Hindlimb muscle (tissue), 1 donor: ENCODE measurements at places on chromosomes 1 and 21.

DNA sequence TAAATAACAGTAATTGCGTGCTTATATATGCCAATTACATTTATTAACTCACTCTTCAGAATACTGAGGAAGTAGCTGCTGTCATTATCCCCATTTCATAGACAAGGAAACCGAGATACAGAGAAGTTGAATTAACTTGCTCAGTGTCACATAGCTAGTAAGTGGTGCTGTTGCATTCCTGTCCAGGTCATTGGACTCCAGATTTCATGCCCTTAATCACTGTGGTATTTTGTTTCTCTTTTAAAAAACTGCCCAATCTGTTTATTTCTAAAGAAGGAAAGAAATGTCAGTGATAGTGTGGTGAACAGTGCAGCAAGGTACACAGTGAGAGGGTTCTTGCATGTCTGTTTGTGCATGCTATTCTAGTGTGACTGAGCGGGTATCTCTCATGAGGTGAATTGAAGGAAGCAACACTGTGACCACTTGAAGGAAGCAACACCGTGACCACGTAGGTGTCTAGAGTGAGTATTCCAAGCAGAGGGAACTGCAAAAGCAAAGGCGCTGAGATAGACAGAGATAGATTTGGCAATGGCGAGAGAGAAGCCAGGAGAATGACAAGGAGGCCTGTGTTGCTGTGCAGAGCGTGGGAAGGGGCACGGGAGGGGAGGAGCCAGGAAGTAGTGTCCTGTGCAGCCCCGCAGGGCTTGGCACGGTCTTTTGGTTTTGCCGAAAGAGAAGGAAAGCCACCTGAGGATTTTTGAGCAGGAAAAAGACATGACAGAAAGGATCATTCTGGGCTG is 95.9 kb downstream of the CAMTA1 start:
- DNase-seq, result no peak

DNA sequence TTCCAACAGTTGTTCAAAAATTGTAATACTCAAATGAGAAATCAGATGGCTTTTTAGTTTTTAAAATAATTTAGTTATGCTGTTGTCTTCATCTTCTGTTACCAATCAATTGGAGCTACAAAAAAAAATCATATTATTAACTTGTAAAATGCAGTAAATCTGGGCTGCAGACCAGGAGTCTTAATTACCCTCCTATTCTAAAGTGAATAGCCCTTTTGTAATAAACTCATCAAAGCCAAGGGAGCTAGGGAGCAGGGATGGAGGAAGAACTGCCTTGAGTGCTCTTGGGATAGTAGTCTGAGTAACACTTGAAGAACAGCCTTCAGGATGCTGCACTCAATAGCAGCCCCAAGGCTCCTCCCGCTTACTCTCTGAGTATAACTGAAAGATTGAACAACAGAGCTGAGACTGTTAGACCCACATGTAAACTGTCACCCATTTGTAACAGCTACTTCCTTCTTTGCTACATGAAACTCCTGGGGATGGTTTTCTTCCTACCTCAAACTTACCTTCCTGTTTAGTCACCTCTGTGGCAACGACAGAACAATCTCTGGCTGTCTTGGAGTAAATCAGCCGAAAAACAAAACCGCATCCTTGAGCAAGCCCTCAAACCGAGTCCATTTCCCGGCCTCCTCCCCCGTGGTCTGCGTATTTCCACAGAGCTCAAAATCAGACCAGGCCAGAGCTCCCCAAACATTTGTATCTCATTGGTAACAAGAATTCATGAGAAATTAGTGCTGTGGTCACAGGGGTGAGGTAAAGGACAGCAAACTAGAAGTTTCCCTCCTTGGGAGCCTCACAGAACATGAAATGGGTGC is 55.9 kb downstream of the CD58 start:
- no peak for DNase-seq

DNA sequence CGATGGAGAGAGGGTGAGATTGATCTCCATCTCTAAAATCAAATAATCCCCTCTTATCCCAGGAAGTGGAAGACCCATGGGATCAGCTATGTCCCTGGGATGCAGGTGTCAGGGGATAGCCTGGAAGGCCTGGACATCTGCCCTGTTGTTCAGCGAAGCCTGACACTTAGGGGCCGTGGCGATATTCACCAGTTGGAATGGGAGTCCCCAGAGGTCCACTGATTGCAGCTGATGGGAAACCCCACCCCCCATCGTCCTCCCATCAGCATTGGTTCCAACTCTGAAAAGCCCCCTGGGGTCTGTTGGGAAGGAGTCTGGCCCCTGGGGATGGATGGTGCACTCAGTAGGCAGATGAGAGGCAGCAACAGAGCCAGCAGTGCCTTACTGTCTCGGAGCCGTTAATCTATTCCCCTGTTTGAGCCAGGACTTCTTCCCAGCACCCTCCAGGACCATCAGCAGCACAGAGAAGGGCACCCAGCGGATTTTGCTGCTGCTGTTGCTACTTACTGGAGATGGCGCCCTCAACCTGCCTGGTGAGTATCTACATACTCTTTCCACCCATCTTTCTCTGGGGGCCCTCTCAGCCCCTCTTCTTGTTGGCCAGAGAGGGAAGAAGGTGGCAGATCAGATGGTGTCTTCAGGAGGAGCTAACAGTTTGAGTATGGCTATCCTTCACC is 13.4 kb downstream of the CATSPER4 start:
- DNase-seq, result no peak

DNA sequence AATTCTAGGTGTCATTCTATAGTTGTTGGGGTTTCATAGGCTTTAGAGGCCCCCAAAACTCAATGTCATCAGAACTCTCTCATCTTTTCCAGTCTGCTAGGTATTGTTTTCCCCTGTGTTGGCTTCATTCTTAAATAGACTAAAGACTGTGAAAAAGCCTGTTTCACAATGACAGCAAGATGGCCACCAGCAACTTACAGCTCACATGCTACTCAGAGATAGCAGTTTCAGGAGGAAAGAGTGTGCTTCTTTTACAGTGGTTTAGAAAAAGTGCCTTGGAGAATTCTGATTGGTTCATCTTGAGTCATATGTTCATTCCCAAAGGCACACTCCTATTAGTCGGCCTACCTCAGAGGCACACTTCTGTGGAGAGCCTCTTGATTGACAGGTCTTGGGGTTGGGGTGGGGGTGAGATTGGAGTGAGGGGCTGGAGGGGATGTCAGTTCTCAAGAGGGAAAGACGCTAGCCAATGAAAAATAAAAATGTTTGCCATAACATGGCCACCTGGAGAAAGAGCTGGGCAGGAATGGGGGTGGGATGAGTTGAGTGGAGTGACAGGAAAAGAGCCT is 8.5 kb downstream of the IL23R start:
- DNase-seq, result no peak

GRCh38 chr21:41921021-41921420 is 32.8 kb downstream of the C2CD2 start:
- DNase-seq, result no peak

DNA sequence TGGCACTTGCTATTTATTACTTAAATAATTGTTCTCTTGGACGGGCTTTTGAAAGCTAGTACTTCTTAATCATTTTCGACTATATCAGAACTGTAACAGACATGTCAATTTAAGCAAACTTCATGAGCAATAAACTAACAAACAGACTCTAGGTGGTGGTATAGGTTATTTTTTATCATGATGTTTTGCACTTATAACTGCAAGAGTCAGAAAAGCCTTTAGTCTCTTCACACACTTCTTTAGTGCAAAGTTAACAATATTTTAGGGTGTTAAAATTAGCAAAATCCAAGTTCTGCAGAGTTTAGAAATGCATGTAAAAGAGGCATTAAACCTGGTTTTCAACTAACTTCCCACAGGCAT is 2.2 kb downstream of the NRIP1 start:
- DNase-seq, result no peak

DNA sequence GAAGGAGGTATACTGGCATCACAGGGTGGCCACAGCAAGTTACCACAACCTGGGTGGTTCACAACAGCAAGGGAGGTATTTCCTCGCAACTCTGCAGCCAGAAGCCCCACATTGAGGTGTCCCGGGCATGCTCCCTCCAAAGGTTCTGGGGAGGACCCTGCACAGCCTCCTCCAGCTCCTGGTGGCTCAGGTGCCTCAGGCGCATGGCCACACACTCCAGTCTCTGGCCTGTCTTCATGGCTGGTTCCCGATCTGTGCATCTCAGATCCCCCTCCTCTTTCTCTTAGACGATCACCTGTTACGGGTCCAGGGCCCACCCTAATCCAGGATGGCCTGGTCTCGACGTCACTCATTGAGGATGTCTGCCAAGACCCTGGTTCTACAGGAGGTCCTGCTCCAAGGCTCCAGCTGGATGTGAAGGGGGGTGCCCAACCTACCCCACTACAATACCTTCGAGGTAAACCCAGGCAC is 6.7 kb upstream of the ARF1 start:
- DNase-seq, result no peak

- DNase-seq, result no peak
Observed at GRCh38 chr1:213247038-213247437, 196.0 kb downstream of the RPS6KC1 start.

DNA sequence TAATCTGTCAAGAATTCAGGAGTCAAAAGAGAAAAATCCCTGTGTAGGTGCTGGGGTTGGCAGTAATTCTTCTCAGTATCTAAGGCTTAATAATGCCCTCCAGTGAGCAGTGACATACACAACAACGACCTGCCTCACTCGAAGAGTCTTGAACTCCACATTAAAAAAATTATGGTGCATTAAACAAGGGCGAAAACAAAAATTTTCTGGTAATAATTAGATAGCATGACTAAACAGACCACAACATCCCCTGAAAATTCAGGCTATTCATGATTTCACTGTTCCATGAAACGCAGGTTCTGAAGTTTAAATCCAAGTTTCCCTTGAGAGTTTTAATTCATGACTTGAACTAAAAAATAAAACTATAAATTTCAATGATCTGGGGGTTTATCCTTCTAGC is 5.1 kb downstream of the SRSF4 start:
- DNase-seq, result no peak

DNA sequence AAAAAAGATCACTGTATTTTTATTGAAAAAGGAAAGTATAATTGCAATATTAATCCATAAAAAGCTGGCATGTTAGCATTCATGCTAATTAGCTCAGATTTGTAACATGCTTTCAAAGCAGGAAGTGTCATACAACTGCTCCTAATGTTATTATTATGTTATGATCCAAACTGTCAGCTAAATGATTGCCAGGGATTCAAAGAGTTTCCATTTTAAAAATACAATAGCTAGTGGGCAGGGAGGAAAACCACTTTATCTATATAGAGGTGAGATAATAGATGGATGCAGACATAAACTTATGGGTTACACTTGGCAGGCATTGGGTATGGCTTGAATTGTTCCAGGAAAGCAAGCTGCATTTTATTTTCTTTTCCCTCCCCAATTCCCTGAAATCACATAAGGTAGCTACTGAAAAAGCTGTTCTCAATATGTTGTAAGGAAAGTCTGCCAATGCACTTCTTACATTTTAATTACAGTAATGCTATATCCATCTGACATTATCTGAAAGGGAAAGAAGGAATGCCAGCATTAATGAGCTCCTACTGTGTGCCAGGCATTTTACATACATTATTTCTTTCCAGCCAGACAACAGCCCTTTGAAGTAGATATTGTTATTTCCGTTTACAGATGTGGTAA is 9.8 kb upstream of the MYSM1 start:
- DNase-seq, result no peak

DNA sequence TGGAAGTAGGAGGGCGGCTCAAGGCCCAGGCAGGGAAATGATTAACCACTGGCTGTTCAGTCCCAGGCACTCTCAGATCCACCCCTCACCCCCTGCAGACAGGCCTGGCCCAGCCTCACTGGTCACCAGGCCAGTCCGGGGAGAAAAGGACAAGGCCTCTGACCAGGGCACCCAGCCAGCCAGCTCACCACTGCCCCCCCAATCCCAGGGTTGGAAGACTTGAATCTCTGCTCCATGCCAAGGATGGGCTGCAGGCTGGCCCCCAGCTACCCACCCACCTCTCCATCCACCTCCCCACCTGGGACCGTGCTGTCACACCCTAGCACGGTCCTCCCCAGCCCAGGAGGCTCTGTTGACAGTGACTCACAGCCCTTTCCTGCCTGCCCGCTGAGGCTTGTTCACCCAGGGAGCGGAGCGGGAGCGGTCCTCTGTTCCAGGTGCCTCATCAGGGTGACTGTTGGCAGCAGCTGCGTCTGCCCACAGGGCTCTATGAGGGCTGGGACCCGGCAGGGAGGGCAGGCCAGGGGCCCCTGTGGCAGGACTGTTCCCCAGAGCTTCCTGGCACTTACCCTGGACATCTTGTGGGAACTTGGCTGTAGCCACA is 2.2 kb downstream of the LAD1 start:
- DNase-seq, result no peak

- no peak for DNase-seq
Observed at GRCh38 chr1:17932164-17932563, 175.4 kb upstream of the IGSF21 start.

DNA sequence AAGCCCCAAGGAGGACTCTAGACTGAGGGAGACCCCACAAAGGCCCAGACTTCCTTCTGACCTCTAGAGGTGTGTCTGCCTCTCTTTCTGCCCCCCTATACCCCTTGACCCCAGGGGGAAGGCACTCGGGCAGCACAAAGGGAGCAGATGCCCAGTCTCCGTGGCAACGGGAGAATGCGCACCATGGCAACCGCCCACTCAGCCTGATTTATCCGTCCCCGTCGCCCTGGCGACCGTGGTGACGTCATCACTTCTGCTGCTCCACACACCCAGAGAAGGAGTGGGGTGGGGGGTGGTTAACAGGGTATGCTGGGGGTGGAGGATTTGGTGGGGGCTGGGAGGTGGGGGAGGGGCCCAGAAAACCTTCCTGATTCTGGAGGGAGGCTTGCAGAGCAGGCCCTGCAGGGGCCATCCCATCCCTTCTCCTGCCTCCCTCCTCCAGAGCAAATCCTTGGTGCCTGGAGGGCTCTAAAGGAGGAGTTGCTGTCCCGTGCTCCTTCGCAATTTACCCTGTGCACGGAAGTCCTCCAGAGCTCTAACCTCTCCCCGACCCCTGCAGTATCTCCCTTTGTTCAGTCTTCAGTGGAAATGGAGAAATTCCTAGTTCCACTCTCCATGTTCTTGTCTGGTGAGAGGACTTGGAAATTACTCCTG is 6.3 kb downstream of the CELF3 start:
- DNase-seq, result no peak

DNA sequence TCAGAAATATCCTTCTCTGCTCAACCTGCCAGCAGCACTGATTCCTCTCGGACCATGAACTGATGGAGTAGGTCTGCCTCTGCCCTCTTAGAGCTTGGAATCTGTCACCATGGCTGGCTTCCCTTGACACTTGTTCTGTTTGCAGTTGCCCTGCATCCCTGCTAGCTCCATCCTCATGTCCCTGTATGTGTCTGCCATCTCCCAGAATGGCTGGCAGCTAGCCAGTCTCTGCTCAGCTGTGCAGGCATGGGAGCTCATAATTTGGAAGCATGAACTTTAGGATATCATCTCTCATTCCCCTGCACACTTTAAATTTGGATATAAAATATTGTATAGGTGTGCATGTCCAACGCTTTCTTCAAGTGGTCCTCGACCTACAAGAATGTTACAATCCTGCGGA is 95.4 kb downstream of the C1orf94 start:
- no peak for DNase-seq

- no peak for DNase-seq
Observed at GRCh38 chr1:20975668-20976067, 188.6 kb upstream of the HP1BP3 start.

DNA sequence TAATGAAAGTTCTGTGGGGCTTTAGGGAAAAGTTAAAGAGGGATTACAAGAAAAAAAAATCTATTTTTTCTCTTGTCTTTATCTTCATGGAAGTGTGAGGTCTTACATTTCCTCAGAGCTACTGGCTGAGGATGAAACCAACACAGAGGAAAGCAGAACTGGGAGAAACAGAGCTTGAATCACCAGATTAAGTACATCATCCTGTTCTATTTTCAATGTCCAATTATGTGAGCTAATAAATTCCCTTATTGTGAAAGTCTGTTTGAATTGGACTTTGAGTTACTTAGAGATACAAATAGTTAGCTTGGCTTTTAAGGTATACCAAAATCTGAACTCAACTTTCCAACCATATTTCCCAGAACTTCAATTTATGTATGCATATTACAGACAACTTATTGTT is 69.2 kb downstream of the LPGAT1 start:
- no peak for DNase-seq
